Spleen (tissue), 13 donors: ENCODE measurements at places on chromosomes 7 and 10. TPM values are rescaled to one million over a fixed set of nuclear protein-coding genes. Genes with fewer than 3 reads are reported as not detected.
A peak's percentile ranks its signal among the peaks of the same experiment; 100 is the strongest.

METTL27 gene
- 0.59 TPM for polyA plus RNA-seq

CALML5 gene
- not detected for polyA plus RNA-seq

DNA sequence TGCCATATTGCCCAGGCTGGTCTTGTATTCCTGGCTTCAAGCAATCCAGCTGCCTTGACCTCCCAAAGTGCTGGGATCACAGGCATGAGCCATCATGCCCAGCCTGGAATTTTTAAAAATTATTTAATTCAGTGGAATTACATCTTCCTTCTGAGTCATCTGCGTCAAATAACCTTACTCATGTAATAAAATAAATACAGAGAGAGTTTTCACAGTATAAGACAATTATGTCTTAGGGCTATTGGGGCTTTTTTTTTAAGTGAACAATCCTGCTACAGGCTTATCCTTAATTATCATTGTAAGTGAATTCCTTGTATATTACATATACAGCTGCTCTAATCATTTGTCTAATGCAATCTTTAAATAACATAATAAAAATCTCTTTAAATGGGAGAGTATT, 108.3 kb downstream of the MAPK8 start:
- DNase-seq, result no peak

DNA sequence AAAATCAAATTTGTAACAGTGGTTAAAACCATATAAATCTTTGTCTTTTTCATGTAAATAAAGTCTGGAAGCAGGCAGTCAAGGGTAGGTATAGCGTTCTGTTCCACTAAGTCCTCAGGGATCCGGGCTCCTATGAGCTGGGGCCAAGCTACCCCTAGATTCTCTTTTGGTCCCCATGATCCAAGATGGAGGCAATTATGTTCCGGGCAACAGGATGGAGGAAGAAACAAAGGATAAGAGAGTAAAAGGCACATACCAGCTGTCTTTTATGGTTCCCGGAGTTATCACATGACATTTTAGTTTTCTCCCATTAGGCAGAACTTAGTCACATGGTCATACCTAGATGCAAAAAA, 224.4 kb upstream of the NFE2L3 start:
- no peak for DNase-seq

- peak; percentile 91 for DNase-seq
Observed at GRCh38 chr7:22445140-22445743, 54.7 kb downstream of the STEAP1B start.

RASA4B gene
- 24.6 TPM for polyA plus RNA-seq

ANKRD7 gene
- polyA plus RNA-seq, result 0.47 TPM

CCDC186 gene
- polyA plus RNA-seq, result 4.8 TPM

DNA sequence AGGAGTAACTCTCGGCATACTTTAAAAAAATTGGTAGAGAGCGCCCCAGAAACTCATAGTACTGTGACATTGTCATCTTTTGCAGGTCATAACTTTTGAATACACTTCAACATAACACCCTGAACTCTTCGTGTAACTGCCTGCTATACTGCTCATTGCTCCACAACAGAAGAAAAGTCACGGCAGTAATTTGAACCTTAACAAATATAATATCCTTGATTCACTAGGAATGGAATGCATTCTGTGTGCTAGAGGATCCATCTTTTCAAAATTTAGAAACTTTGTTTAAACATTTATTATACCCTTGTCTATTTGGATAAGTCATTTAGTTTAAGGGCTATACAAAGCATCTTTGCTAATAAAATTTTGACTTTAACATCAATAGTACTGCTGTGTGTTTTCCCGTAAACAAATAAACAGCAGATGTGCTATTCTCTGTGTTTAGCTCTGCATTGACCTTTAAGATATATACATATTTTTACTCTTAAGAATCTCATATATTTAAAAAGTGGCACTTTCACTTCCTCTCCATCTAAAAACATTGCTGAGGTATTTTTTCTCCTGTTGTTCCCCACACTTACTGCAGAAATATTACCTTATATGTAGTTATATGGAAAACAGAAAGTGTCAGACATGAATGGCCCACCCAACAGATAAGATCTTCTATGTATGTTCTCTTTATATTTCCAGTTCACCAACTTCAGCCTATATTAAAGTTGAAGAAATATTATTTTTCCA, 217.6 kb upstream of the TMEM229A start:
- no peak for DNase-seq

- DNase-seq, result peak; percentile 55
Observed at GRCh38 chr7:155802906-155803417, 9.3 kb downstream of the SHH start.
